Stimulated activated CD8-positive, alpha-beta memory T cell treated with anti-CD3 and anti-CD28 coated beads, Interleukin-15, amount 100 ng/mL, for 1 hour (primary cell): ENCODE measurements at places on chromosomes 4 and X.

DNA sequence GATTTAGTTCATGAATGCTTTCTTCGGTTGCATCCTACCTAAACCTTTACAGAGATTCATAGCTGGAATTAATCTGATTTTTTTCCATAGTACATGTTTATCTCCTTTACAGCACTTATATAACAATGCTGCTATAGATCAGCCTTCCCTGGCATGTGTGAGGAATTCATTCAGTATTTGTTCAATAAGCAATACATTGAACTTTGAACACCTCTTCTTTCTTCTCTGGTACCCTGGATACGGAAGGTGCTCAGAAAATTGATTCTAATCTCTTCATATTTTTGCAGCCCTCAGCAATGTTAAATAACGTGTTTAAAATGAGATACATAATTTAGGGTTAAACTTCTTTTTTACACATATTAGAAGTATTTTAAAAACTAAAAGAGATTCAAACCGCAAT, 467.4 kb downstream of the TRIML1 start:
- no peak for DNase-seq

DNA sequence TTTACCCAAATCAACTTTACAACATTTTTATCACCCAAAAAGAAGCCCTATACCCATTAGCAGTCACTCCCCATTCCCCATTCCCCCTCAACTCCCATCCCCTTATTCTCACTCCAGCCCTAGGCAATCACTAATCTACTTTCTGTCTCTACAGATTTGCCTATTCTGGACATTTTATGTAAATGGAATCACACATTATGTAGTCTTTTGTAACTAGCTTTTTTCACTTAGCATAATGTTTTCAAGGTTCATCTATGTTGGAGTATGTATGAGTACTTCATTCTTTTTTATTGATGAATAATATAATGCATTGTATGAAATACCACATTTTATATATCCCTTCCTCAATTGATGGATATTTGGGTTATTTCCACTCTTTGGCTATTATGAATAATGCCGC, 36.1 kb upstream of the HERC5 start:
- no peak for DNase-seq

- DNase-seq, result no peak
Measured at GRCh38 chrX:23742174-23742696, 841 bp downstream of the ACOT9 start.

DNA sequence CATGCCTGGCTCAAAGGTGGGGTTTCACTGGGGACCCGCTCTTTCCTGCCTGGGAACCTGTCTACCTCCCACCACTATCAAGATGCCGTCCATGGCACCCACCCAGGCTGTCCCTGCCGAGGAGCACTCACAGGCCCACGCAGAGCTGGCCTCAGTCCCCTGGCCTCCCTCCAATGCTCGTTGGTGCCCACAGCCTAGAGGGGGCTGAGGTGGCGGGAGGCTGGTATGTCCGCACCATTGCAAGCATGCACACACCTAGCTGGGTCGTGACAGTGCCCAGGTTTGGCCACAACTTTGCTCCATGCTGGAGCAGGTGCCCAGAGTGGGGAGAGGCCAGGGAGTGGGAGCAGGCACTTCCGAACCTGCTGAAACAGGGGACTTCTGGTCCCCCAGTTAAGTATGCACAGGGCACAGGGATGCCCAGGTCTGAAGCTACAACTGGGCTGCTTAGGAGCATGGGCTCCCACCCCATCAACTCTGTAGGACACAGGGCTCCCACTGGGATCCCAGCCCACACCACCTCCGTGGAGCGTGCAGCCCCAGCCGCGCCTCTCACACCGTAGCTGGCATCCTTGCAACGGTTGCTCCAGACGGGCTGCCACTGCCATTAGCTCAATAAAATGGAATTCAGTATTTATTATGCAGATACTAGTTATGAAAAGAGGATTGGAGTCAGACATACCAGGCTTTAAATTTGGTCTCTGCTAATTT, 1376.1 kb upstream of the TENM3 start:
- DNase-seq, result no peak

- no peak for DNase-seq
Measured at GRCh38 chrX:154657226-154657805, 3.9 kb upstream of the CTAG2 start.

GRCh38 chrX:103647630-103648029, 18.9 kb downstream of the TCEAL1 start:
- no peak for DNase-seq

DNA sequence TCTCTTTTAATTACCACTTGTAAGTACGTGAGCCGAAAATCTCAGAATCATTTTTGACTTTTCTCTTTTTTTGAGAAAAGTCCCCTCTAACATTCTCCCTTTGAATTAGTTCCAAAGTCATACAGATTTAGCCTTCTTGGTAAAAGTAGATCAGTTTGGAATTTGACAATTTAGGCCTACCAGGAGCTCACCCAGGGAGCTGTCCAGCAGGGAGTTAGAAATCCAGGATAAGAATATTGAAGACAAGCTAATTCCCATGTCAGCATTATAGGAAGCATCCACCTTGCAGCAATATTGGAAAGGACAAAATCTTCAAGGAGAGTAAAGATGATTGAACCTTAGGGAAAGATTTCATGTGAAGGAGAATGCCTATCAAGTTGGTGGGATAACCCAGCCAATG, 352.2 kb upstream of the CPEB2 start:
- DNase-seq, result no peak

GRCh38 chr4:88866862-88867550, 169.4 kb upstream of the NAP1L5 start:
- DNase-seq, result no peak

- DNase-seq, result no peak
Measured at GRCh38 chr4:187500796-187501195, 494.8 kb upstream of the ZFP42 start.

DNA sequence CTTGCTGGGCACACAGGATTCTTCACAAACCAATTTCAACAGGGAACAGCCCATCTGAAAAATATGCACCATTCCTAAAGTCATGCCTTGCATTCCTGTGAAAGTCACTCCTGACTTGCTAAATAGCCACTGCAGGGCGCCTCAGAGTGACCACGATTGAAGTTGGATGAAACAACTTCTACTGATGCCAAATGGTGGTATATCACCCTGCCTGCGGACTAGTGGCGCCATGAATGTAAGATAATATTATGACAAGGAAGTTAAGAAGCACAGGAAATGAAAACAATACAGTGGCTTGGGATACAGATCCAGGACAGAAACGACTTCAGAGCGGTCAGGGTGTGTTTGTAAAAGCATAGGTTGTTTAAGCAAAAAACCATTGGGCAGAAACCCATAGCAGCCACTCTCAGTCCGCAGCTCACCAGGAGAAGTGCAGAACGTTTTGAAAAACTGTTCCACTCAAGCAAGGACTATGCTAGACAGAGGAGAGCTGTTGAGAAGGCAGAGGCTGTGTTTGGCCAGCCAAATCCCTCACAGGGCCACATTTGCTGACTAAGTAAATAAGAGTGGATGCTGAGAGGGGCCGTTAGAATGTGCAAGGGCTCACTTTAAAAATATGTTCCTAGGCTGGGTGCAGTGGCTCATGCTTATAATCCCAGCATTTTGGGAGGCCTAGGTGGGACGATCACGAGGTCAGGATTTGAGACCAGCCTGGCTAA, 250.4 kb downstream of the PTTG2 start:
- no peak for DNase-seq

GRCh38 chr4:6193399-6193798, 7.0 kb downstream of the JAKMIP1 start:
- no peak for DNase-seq

GRCh38 chr4:138241281-138242075, 671 bp downstream of the SLC7A11 start:
- no peak for DNase-seq

GRCh38 chr4:118284169-118284568, 68.6 kb downstream of the PRSS12 start:
- DNase-seq, result no peak

DNA sequence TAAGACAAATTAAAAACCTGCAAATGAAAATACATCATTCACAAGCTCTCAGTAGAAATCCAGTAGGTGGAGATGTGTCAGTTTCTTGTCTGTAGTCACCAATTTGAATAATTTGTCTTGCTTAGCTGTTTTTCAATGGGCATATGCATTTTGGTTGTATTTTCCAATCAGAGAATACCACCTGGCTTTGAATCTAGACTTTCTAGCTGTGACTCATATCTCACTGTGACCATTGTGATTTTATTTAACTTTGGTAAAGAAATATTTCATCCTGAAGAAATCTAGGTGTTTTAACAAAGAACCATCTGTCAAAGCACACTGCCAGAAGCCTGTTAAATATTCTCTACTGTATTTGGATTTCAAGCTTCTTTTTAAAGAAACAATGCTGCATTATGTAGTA, 1650.6 kb upstream of the IGFBP7 start:
- DNase-seq, result no peak

GRCh38 chr4:187128222-187128621, 404.6 kb upstream of the FAT1 start:
- no peak for DNase-seq

DNA sequence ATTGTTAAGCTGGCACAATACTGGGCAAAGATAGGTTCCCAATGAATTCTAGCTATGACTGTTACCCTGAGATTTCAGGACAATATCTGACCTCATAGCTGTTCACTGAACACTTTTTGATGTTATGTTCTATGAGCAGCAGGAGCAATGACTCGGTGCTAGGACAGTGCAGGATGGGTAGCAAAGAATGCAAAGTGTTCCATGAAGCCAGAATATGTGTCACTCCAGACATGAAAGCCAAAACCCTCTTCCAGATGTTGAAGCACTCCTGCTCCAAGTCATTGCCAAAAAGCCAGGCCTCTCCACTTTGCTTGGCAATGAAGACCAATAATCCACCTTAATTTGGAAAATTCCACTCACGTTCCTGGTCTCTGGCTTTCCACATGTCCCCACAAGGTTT, 300.9 kb upstream of the CPEB2 start:
- no peak for DNase-seq

DNA sequence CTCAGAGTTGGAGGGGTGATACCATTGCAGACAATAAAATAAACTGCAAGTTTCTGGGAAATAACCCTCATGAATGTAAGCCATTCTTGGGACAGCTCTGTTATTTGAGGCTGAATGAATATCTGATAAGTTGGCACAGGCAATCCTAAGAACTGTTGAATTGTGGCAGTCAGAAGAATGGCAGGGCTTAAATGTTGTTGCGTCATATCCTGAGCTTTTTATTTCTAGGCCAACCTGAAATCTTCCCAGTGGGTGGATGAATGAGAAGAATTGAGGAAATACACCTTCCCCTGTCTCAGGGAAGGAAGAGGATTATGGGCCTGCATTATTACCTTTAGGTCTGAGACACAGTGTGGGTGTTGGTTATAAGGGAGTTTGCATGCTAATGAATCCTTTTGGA, 64.4 kb upstream of the C4orf54 start:
- DNase-seq, result no peak

DNA sequence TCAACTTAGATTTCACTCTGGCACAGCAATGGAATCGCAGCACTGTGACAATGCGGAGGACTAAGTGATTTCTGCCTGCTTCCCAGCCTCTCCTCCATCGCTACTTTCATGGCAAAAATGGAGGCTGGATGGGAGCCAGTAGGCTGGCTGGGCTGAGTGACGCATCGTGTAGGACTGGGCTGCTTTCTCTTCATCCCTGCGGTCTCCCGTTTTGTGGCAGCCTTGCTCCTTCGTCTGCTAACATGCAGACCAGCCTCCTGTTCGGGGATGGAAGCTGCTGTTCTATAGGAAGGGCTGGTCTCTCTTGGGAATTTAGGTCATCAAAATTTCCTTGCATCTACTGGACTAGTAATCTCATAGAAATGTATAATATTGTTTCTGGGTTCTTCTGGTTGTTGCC, 15.8 kb upstream of the RGS12 start:
- DNase-seq, result no peak
